Frontal cortex (tissue), 4 donors: ENCODE measurements at places on chromosomes 1 and 21.

DNA sequence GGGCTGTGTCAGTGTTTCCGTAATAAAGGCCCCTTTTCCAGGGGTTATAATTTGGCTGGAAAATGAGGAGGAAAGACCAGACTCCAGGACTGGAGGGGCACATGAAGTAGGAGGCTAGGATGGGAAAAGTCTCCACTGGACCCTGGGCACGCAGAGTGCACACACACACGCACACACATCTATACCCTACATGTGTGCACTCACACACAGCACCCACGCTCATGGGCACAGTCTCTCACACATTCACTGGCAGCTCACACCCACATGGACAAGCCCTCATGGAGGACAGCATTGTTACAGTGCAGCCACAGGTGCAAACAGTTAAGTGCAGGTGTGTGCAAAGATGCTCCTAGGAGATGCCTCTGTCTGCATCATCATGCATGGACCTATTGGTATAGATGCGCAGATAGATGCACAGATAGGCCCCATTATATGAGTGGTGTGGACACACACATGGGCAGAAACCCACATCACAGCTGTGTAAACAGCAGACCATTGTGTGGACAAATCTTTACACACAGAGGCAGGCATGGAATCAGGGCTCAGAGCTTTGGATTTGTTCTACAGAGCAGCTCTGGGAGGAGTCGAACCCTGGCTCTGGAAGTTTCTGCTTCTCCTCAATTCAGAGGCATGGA, 9.1 kb upstream of the RUNX3 start:
- no peak for DNase-seq

GRCh38 chr1:30284226-30284625, 439.2 kb downstream of the MATN1 start:
- DNase-seq: no peak

DNA sequence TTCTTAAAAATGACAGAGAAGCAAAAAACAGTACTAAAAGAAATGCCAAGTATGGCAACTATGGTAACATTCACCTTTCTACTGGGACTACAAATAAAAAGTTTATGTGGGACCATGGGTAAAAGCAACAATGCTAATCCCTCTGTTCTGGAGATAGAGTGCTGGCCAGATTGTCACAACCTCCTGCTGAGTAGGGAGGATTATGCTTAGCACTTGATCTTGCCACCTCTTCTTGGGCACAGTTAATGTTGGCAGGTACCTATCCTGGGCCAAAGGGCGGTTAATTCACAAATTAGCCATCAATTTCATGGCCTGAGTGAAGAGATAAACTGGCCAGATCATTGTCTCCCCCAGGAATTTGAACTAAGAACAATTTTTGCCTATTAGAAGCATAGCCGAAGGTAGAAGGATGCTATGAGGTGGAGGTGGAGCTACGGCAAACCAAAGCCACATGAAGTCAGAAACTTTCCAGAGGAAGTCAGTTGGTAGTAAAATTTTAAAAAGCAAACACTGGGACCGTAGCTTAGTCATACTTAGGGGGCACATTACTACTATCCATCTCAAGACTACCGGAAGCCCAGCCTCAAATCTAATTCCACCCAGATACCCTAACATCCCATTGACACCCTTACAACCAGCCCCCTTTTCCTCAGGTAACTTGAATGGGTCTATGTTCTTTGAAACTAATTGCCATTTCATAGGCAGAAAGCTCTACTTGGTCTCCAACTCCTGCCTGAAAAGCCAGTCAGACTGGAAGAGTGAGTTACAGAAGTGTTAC, 2.7 kb downstream of the SCYL3 start:
- no peak for DNase-seq

GRCh38 chr1:200923601-200924000, 28.9 kb downstream of the INAVA start:
- DNase-seq: no peak

- DNase-seq: no peak
Measured at GRCh38 chr1:2382621-2383361, 8.6 kb downstream of the MORN1 start.
